ENCODE measurements at places on chromosomes 11 and 22.

GRCh38 chr11:59183771-59184170 is 11.8 kb downstream of the DTX4 start:
- no peak for DNase-seq

DNA sequence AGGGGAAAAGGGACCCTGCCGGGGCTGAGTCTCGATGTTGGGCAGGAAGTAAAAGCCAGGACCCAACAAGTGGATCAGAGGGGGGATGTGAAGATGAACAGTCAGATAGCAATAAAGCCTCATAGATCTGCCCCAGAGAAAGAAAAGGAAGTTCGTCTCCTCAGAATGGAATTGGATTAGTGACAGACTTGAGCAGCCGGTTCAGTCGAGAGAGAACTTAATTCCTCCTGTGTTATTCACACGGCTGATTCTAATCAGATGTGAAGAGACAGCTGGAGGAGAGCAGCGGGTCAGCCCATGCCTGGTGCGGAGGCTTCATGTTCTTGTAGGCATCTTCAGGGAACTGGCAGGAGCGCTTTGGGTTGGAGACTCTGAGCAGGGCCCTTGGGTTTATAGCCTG is 29.3 kb upstream of the CABP7 start:
- no peak for DNase-seq

- no peak for DNase-seq
Observed at GRCh38 chr11:12845163-12845562, 164.0 kb upstream of the RASSF10 start.

GRCh38 chr11:23336961-23337360 is 476.7 kb upstream of the CCDC179 start:
- DNase-seq: no peak

DNA sequence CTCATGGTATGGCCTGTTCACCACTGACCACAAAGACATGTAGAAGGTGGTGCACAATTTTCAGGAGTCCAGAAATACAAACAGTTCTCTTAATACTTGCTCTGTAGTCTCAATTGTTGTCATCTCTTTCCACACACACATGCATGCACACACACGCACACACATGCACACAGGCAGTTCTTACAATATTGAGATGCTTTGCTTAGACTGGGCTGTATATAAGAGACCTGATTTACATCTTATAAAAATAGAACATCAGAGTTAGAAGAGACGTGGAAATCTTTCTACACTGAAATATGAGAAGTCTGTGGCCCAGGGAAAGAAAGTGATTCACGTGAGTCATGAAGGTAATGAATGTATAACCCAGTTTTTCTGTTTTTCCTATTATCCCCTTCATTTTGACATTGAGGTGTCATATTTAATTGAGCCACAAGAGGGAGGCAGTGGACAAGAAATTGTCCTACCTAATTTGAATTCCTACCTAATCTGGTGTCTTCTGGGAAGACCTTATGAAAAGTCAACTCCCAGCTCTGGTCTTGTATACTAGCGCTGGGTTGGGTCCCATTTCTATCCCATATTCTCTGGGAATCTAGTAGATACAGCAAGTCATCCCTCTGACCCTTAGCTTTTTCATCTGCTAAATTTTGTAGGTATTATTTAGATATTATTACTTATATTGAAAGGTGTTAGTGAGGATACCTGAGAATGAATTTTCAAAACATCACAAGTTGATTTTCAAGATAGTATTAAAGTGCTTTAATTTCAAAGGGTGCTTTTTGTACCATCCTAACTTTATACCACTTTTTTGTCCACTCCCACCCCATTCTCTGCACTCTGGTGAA is 14.9 kb upstream of the MS4A4A start:
- DNase-seq: no peak

DNA sequence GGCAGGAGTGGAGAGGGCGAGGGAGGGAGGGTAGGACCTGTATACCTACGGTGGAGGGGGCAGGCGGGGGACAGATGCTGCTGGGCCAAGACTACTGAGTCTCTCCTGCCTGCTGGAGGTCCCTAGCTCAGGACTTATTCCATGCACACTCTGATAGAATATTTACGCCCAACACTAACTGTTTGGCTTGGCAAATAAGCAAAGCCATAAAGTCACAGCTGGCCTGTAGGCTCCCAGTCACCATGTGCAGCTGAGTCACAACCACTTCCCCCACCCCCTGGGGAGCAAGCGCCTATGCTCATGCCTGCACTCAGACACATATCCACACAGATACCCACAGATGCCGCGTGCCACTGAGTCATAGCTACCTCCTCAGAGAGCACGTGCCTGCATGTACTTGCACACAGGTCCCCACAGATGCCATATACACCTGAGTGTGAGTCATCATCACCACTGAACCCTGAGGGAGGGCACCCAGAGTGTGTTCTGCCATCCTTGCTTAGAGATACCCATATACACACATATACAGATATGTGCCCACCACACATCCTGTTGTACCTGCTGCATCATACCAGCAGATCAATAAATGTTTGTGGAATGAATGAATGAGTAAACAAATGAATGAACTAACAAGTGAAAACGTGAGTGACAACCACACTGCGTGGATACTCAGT is 95.8 kb downstream of the SWAP70 start:
- peak; percentile 40 for DNase-seq

- peak; percentile 23 for DNase-seq
Observed at GRCh38 chr11:99370549-99371216, 349.9 kb downstream of the CNTN5 start.

DNA sequence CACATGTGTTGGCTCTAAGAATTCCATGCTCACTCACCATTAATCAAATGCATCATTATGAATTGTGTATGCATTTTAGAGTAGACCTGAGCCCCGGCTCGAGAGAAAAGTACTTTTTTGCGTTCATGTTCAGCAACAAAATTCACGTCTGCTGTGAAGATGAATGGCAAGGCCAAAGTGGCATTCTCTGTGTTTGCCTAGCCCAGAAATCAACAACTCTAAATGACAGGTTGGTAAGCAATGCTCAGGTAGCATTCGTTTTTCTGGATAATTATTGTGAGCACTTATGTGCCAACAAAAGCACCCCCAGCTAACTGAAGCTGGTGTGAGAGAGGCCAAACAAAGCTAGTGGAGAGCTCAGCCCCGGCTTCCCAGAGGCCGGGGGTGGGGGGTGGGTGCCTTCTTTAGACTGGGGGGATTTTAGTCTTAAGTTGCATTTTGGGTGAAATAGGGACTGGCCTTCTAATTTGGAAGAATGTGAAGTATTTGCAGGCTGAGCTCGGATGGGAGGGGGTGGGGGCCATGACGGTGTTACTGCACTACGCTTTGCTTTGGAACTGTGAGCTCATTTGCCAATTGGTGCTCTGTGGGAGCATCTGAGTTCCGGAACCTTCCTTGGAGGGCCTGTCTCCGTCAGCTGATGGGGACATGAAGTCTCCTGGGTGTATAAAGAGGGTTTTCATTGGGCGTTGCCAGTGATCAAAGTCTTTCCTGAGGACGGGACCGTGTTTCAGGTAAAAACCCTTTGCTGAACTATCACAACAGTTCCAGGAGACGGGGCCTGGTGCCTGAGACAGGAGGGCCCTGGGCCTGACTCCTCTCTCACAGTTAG is 29.0 kb upstream of the ALX4 start:
- no peak for DNase-seq

- DNase-seq: no peak
Observed at GRCh38 chr11:70627219-70627618, 228.9 kb downstream of the CTTN start.

DNA sequence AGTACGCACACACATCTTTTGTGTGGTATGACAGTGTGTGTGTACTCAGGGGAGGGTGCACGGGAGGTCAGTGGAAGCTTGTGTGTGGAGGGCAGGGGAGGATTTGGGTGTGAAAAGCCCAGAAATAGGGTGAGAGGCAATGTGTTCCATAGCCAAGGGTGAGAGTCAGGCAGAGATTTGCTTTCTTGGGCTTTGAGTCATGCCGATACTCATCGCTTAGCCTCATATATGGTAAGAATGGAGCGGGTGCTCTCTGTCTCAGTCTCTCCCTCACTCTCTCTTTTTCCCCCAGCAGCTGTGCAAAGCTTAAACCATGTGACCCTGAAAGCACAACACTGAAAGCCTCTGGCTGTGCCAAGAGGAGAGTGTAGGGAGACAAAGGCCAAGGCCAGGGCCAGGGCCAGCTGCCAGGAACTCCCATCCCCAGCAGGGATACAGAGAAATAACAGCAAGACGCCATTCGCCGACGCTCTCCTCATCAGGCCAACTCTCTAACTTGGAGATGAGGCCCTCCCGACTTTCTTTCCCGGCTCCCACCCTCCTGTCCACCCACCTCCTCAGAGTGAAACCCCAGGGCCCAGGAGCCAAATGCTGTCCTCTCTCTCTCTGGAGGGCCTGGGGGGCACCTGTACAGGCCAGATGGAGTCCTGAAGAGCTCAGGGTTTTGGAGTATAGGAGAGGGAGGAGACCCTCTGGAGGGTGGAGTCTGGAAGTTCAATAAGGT is 20.3 kb upstream of the MICAL3 start:
- peak; percentile 97 for DNase-seq

GRCh38 chr11:61728940-61729219 is 23.6 kb upstream of the MYRF start:
- no peak for DNase-seq

DNA sequence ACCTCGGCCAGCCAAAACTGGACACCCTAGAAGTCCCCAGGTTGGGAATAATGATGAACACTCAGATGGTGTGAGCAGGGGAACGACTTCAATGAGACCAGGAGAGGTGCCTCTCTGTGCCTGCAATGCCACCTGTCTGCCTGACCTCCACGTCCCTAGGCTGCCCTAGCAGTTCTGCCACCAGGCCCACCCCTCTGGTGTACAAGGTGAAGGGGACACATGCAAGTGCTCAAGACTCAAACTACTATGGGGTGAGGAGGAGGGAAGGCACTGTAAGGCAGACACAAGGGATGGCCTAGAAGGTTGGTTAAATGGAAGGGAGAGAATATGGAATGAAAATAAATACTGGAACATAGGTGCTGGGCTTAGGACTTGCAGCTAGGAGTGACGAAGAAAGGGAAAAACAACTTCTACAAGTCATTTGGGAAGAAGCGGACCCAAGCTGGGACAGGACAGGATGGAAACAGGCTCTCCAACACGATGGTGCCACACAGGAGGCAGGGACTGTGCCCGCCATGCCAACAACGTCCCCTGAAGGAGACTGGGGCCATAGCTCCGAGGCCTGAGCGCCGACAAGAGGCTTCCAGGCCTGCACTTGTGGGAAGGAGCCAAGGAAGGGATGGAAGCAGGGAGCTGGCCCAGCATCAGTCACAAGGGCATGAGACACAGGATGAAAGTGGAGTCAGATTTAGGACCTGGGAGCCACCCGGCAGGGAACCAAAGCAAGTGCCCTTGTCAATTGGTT is 18.5 kb downstream of the SERPIND1 start:
- DNase-seq: no peak

- no peak for DNase-seq
Observed at GRCh38 chr22:26170795-26171580, 1.7 kb downstream of the SEZ6L start.

DNA sequence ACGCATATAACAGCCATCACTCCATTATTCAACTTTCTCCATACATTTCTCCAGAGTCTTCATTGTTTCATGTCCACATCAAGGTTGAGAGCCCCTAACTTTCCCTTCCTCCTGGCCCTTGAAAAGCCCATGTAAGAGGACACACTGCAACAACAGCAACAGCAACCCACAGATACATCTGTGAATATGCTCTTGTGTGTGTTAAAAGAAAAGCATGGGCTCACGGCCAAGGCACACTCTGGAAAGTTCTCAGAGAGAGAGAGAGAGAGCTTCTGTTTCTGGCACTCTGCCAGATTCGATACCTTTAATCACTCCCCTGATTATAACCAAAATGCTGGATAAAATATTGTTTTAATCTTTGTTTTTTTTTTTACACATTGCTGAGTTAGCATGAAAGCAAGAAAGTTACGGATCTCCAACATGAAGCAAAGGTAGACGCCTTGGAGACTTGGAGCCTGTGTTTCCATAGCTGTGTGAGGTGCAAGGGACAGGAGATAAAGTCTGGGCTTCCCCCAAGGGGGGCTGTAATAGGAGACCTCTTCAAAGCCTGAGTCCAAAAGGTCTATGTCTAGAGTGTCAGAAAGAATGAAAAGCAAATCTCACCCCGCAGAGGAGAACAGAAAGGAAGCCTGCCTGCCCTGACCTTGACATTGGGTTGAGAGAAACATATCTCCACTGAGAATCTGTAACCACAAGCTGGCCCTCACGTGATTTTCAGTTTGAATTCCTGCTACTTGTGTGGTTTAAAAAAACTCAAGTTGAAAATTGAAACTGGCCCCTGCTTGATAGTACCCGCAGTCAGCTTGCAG is 33.7 kb upstream of the MPPED1 start:
- DNase-seq: no peak

GRCh38 chr22:21642584-21643448 is 714 bp downstream of the SDF2L1 start:
- no peak for DNase-seq

DNA sequence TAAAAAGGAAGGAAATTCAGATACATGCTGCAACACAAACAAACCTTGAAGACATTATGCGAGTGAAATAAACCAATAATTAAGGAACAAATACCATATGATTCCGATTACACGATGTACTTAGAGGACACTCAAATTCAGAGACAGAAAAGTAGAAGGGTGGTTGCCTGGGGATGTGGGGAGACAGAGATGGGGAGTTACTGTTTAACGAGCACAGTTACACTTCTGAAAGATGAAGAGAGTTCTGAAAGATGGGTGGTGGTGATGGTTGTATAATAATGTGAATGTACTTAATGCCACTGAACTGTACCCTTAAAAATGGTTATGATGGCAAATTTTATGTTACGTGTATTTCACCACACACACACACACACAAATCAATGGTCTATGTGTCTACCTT is 14.7 kb downstream of the ZBTB44 start:
- no peak for DNase-seq

DNA sequence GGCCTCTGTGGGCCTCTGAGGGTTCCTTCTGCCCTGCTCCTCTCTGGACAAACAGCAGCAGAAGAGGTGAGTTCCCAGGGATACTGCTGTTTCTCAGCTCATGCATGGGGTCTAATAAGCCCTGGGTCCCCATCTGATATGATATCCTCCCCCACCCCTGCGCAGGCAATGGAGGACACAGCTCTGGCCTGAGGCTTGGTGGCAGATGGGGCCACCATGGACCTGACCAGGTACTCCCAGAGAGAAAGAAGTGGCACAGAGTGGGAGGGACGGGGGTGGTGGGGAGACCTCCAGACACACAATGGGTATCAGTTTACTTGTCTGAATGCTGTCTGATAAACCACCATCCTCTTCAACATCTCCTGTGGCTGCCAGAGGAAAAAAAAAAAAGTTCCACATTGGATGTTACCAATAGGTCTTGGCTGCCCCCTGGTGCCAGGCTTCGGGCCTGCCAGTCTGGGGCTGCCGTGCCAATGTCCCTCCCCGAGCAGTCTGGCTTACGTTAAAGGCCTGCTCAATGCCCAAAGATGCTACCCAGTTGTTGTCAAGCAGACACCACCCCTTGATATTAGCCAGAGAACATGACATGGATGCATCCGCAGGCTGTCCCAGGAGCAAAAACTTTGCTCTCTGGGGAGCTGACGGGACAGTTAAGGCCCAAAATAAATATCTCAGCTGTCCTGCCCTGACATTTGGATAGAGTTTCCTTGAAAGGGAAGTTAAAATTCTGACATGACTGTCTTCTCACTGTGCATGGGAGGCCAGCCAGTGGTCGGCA is 27.9 kb upstream of the ABCC8 start:
- peak; percentile 76 for DNase-seq

- peak; percentile 38 for DNase-seq
Observed at GRCh38 chr11:8566613-8567210, 27.3 kb downstream of the STK33 start.

- no peak for DNase-seq
Observed at GRCh38 chr11:3949125-3949524, 93.7 kb downstream of the STIM1 start.

All from globus pallidus (tissue), 1 donor.